ENCODE measurements at places on chromosomes 1 and 21.

GRCh38 chr1:51326839-51327238 lies 3.5 kb downstream of the TTC39A start:
- no peak for DNase-seq

DNA sequence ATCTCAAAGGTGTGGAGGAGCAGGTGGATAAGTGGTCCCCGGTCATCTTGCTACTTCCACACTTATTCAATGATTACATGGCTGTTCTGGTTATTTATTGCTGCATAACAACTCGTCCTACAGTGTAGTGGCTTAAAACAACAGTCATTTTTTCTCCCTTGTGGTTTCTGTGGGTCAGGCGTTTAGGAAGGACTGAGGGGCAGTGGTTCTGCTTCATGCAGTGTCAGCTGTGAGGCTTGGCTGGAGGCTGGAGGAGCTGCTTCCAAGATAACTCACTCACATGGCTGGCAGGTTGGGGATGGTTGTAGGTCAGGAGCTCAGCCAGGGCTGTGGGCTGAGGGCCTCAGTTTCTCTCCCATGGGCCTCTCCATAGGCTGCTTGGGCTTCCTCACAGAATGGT lies 5.9 kb upstream of the SLC6A17 start:
- no peak for DNase-seq

DNA sequence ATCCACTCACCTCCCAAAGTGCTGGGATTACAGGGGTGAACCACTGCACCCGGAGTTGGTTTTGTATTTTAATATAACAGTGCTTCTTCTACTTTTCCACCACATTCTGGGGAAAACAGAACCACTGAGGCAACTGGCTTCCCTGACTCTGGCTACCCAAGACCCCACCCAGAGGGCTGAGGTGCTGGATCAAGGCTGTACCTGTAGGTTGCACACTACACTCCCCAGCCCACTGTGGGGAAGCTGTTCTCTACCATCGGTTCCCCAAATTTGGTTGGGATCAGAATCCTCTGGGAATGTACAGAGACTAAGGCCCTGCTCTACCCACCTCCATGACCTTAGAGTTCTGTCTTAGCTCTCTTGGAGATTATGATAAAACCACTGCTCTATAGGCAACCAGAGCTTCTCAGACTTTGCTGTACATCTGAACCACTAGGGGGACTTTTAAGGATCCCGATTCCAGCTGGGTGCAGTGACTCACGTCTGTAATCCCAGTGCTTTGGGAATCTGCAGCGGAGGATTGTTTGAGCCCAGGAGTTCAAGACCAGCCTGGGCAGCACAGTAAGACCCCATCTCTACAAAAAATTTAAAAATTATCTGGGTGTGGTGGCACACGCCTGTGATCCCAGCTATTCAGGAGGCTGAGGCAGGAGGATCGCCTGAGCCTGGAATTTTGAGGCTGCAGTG lies 51.6 kb downstream of the GNG4 start:
- no peak for DNase-seq

GRCh38 chr1:212797681-212798080 lies 6.0 kb downstream of the TATDN3 start:
- DNase-seq, result no peak

- DNase-seq, result no peak
Observed at GRCh38 chr1:61636376-61636775, 88.6 kb downstream of the TM2D1 start.

GRCh38 chr1:21926814-21927532 lies 10.1 kb downstream of the HSPG2 start:
- DNase-seq, result peak; percentile 90

DNA sequence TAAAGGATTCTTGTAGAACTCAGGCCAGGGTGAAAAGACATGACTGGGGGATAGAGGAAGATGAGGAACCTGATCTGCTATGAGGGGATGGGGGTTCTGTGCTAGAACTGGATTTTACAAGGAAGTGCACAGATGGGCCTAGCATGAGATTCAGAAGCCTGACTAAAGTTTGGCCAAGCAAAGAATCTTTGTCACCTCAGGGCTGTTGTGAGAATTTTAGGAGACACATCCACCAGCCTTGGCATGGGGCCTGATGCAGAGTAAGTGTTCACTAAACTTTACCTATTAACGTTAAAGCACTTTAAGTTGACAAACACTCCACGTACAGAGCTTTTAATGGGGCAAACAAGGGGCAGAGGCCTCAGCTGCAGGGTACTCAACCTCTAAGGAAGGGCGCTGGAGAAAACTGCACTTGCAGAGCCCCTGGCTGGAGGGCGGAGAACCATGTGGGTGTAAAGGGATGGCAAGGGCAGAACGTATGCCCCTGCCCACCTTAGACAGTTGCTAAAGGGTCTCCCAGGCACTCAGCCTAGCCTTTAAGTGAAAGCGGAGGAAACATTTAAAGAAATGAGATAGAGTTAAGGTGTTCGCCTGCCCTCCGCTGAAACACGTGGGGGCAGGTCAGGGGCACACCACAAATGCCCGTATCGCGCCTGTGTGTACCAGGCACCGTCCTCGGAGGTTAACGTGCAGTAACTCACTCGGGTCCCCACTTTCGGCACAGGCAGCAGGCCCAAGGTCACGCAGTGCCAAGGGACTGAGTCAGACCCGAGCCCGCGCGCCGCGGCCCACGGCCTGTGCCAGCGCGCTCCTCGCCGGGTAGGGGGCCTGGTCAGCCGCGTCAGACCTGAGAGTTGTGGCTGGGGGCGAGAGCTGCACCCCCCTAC lies 990 bp upstream of the MRPS6 start:
- peak; percentile 26 for DNase-seq

- DNase-seq, result no peak
Observed at GRCh38 chr1:51172811-51173210, 63.3 kb upstream of the RNF11 start.

GRCh38 chr1:165487921-165488320 lies 43.0 kb upstream of the RXRG start:
- no peak for DNase-seq

DNA sequence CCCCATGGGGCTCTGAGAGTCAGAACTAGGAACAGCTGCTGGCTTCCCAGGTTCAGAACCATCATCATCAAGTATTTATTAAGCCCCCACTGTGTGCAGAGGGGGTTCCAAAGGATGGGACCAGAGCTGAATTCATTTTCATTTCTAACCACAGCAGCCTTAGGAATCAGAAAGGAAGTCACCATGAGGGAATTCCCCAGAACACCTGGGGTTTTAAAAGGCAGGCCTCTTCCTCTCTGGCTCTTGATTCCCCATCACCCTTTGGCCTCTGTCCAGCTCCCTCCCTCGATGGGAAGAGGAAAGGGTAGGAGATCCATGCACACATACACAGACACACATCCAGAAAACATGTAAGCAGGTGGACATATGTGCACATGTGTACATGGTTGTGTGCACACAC lies 1.3 kb upstream of the KCNN3 start:
- no peak for DNase-seq

GRCh38 chr1:227006226-227006796 lies 66.2 kb downstream of the COQ8A start:
- DNase-seq, result no peak

DNA sequence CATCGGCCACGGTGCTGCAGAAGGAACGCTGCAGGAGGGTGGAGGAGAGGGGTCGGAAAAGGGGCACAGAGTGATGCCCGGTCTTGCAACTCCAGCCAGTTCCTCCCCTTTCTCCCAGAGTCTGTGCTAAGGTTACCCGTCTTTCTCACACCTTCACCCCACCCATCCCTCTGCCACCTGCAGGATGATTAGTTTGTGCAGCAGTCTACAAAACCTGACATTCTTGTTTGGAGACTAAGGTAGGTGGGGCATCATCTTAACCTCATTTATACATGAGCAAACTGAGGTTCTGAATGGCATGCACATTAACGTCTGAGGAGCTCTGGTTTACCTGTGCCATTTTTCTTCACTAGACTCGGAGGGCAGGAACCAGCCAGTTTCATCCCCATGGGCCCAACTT lies 232.3 kb downstream of the GRIK3 start:
- DNase-seq, result no peak

- no peak for DNase-seq
Observed at GRCh38 chr1:39671793-39672550, at the start of gene NT5C1A. NT5C1A (minus strand) TSS chr1:39672107; CDS start chr1:39672038, 69 bp downstream.

GRCh38 chr1:89855413-89856123 lies 34.7 kb downstream of the LRRC8D start:
- no peak for DNase-seq

- no peak for DNase-seq
Observed at GRCh38 chr1:172658871-172659453, at the start of gene FASLG. FASLG (plus strand) TSS chr1:172659103; CDS start chr1:172659202, 99 bp downstream.

- no peak for DNase-seq
Observed at GRCh38 chr21:14850394-14850793, 214.4 kb downstream of the NRIP1 start.

DNA sequence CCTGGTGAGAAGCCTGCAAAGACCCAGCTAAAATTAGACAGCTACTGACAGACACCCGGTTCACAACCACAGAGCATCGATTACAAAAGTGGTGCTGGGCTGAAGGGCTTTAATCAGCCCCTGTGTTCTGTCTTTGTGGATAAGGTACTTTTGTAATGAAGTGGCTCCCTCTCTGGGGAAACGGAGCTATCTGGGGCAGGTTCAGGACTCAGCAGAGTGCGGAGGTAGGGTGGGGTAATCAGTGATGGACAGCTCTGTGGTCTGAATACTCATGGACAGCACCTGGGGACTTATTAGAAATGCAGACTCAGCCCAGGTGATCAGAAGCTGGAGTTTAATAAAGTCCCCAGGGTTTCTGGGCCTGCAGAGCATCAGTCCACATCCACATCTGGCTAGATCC lies 152.0 kb downstream of the MATN1 start:
- no peak for DNase-seq

DNA sequence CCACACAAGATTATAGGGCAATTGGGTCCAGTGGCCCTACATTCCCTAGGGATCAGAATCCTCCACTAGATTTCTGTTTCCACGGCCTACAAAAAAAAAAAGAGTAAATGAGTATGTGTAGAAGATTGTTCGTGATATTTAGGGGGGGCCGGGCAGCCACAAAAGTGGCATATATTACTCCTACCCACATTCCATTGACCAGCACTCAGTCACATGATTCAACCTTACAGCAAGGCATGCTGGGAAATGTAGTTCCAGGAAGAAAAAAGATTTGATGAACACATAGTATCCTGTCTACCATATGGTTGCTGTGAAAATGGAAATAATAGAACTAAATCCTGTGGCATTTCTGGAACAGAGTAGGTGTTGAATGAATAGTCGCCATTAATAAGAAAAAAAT lies 43.4 kb upstream of the GJB5 start:
- DNase-seq, result no peak

DNA sequence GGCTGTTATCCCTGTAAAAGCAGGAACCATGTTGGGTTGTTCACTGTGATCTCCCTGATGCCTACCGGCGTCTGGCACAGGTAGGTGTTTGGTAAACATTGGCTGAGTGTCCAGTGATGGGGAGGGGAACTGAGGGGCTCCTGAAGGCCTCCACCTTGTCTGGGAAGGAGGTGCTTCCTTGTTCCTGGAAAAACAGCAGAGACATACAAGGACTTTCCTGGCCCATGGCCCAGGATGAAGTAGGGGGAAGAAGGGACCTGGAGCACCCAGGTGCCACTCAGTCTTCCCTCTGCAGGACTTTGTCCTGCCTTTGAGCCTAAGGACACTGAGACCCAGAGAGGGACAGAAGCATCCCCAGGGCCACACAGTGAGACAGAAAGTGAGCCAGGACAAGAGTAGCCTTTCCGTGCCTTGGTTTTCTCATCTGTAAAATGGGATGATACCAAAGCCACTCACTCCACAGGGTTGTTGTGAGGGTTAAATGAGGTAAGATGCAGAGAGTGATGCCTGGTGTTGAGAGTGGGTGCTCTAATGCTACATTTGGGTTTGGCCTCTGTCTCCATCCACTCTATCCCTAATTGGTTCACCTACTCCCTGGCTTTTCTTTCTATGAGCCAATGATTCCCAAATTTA lies 6.1 kb upstream of the HEYL start:
- no peak for DNase-seq

DNA sequence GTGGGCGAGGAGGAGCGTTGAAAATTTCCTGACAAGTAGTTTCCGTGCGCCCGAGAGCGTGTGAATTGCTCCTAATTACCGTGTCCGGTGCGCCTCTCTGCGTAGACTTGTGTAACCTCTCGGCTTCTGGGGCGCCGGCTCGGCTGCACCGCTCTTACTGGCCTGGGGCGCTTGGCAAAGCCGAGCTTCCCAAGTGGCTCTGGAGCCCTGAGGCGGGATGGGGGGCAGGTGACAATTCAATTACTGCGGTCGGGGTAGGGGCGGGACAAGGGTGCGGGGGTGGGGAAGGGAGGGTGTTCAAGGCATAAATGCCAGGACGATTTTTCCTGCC lies 392 bp upstream of the DMRTA2 start:
- DNase-seq, result no peak

DNA sequence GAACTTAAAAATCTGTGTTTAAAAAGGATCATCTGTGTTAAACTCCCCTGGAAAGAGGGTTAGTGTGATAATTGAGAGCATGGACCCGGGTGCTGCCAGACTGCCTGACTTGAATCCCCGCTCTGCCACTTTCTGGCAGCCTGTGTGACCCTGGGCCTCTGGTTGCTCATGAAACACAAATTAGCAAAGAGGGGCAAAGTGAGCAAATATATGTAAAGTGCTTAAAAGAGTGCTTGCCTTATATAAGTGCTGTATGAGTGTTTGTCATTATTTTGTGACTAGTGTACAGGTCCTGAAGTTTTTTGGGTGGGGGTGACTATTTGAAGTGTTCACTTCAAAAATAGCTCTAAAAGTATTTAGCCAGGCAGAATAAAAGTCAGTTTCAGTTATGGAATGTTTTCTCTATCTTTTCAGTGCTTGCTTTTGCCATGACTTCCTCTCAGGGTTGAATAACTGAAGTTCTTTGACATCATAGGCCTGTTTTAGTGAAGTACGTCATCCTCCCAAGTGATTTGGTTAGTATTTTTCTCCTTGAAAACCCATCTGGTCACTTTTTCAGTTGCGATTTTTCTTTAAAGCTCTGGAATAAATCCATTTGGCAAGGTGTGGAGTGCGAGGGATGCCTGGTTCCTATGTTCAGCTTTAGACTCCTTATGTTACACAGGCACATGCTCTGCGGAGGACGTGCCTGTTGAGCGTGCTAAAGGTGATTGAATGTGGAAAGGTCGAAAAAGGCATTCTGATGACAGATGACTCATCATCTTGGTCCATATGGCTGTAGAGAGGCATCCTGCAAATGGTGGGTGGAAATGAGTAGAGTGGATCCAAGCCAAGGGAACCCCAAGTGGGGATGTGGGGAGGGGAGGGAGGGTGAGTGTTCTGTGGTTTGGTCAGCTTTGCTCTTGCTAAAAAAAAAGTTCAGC lies 47.8 kb downstream of the AK4 start:
- DNase-seq, result no peak

GRCh38 chr1:58465825-58466629 lies 80.5 kb downstream of the OMA1 start:
- no peak for DNase-seq
